ENCODE measurements at places on chromosomes 12 and 14. TPM values are rescaled to one million over a fixed set of nuclear protein-coding genes. Genes with fewer than 3 reads are reported as not detected.

- DNase-seq, result no peak
These were observed 32.2 kb downstream of the DIP2B start for GRCh38 chr12:50536831-50537537.

The IFI27L2 gene
- 33.5 TPM for total RNA-seq

DNA sequence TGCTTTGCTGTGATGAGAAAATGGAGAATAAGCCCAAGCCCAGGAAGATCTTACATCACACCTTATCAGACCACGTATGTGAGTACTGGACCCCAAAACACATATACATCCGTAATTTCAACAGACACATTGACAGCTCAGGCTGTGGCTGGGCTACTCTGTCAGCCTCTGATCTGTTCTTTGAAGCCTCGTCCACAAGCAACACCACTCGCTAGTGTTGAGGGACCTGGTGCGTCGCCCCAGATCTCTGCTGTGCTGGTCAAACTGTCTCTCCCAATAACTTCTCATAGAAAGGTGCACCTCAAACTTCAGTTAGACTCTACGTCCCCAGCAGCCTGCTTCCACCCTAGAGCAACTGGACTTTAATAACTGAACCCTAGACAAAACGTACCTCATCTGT, 10.6 kb upstream of the SFSWAP start:
- DNase-seq, result no peak

GRCh38 chr14:92074555-92074954, 31.8 kb downstream of the ATXN3 start:
- no peak for DNase-seq

The SLC10A1 gene
- not detected for total RNA-seq

DNA sequence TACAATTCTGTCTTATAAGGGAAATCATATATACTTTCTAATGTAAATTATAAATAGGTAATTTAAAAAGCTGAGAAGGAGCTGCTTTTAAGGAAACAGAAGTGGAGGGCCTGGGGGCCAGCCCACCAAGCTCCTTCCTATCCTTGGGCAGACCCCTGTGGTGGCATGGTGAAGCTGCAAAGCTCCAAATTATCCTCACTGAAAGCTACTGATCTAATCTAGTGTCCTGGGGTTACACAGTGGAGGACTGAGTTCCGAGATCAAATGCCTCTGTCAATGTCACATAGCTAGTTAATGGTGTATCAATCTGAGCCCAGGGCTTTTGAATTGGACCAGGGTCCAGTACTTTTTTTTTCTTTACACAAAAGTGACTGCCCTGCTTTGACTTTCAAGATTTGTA, 355.4 kb downstream of the CEP128 start:
- DNase-seq, result no peak

The DIP2B gene
- 26.7 TPM for total RNA-seq

GRCh38 chr14:56501909-56502530, 77.6 kb upstream of the TMEM260 start:
- DNase-seq, result no peak

DNA sequence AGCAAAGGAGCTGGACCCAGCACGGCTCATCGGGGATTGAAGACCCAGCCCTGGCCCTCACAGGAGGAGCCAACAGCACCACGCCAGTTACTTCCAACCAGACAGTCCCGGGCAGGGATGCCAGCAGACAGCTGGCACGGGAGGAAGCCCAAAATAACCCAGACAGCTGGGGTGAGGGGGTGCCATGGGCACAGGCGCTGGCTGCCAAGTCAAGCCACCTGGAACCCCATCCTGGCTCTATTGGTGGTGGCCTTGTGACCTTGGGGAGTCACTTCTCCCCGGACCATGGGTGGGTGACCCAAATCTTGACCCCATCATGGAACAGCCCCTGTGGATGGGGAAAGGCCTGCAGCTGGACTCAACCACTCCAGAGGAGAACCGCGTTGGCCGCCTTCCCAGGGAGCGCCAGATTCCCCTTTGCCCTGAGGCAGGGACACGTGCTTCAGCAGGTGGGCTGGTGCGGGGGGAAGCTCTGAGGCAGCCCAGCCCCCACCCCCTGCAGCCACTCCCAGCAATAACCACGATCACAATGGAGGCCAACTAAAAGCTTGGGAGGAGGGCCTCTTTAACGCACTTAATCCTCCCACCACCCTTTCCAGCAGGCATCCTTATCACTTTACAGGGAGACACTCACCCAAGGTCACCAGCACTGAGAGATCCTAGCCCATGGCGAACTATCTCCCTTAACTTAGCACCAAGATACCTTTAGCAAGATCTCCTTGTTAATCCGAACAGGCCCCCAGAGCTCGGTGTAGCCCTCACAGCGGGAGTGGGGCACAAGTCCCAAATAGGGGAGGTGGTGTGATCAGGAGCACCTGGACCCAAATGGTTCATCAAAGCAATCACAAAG, 4.7 kb upstream of the RHOF start:
- DNase-seq, result no peak

GRCh38 chr12:101082706-101083105, 127.3 kb downstream of the SLC5A8 start:
- DNase-seq, result no peak

The LPAR5 gene
- total RNA-seq, result 2.8 TPM

DNA sequence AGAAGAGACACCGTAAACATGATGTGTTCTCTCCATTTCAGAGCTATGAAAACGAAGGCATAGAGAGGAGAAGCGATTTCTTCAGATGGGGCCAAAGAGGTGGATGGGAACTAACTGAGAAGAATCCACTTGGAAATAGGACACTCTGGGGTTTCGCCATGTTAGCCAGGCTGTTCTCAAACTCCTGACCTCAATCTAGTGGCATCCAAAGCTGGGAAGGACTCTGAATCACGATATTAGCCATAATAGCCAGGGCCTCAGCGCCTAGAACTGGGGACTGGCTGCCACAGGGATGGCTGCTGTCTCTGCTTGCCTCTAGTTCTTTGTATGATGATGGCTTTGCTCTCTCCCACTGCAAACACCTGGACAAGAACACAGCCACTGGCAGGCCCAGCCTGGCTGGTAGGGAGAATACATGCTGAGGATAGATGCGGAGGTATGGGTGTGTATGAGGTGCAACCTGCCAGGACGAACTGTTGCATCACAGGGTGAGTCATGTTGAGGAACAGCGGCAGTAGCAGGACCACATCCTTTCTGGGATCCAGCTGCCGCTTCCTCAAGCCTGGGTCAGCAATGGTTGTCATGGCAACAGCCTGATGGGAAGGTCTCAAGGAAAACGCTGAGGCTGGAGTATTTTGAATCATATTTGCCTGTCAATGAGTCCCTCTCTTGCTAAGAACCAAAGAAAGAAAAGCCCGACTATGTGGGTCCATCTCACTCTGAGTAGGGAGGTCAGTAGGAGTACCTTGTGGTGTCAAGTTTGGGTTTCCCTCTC, 31.1 kb downstream of the CCDC177 start:
- peak; percentile 47 for DNase-seq

DNA sequence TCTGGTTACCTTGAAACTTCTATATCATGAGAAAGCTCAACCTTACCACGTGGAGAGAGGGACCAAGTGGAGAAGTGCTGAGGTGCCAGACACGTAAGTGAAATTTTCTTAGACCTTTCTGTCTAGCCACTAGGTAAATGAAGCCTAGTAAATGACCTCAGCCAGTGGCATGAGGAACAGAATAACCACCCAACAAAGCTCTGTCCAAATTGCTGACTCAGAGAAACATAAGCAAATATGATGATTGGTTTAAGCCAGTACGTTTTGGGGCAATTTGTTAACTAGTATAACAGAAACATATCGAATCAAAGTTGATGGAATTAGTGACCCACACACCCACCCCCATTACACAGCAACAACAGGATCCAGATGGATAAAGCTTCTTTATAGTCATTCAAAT, 75.2 kb upstream of the MAX start:
- DNase-seq, result no peak
